ENCODE measurements at places on chromosomes 11 and 22. TPM values are rescaled to one million over a fixed set of nuclear protein-coding genes. Genes with fewer than 3 reads are reported as not detected.

GRCh38 chr11:83159902-83160865 is 3.3 kb downstream of the PCF11 start:
- peak; percentile 46 for DNase-seq

- DNase-seq: peak; percentile 79
Observed at GRCh38 chr11:122162095-122162494, 46.1 kb upstream of the BLID start.

DNA sequence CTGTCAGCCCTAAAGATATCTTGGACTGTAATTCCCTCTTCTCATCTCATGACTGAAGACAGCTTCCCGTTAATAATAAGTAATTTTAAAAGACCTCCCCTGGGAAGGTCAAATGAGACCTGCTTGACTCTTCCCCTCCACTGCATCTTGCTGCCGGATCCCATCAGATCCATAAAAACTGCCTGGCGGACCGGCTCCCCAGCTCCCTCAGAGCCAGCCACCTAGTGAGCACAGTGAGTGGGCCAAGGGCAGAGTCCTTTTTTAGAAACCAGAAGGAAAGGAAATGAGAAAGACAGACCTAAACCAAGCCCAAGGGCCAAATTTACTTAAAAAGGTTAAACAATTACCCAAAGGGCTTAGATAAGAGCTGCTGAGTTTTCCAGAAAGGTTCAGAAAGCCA is 595.3 kb downstream of the OPCML start:
- no peak for DNase-seq

TEAD1 gene
- 78.9 TPM for polyA plus RNA-seq

PRSS23 gene
- 151 TPM for polyA plus RNA-seq

DNA sequence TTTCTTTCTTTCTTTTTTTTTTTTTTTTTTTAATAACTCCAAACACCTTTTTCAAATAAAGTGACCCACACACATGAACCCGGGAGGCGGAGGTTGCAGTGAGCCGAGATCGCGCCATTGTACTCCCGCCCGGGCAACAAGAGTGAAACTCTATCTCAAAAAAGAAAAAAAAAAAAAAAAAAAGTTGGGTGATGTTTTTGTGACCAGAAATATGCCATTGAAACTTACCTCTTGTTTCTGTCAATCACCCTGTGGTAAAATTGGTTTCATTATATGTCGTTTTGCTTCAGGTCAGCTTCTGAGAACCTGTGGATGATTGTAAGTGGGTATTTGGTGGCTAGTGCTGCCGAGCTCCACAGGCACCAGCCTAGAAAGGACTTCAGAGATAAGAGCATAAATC is 238.8 kb downstream of the TBC1D22A start:
- DNase-seq: no peak

- peak; percentile 39 for DNase-seq
Observed at GRCh38 chr11:76609736-76610370, 60.7 kb downstream of the LRRC32 start.

DNA sequence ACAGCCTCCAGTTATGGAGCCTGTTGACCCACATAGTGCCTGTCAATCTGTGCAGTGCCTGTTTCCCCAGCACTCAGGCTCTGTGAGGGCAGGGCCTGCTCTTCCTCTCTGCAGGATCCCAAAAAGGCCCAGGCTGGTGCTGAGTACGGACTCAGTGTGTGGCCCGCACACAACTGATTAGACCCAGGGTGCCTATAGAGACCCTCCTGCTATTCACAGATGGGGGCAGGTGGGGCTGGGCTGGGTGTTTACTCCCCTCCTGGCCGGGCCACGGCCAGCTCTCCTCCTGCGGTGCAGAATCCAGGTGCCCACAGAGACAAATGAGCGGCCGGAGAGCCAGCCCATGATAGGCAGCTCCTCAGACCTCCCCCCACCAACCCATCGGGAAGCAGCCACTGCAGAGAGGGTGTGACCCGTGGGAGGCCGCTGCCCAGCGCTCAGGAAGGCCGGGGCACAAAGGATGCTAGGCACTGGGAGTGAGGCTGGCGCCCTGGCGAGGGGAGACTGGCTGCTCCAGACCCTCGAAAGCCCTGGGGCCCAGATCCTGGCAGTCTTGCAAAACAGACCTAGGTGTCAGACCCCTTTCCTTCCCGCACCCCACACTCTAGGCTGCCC is 239.0 kb downstream of the CTTN start:
- no peak for DNase-seq

- DNase-seq: no peak
Observed at GRCh38 chr11:76243193-76243956, 37.1 kb upstream of the WNT11 start.

DNA sequence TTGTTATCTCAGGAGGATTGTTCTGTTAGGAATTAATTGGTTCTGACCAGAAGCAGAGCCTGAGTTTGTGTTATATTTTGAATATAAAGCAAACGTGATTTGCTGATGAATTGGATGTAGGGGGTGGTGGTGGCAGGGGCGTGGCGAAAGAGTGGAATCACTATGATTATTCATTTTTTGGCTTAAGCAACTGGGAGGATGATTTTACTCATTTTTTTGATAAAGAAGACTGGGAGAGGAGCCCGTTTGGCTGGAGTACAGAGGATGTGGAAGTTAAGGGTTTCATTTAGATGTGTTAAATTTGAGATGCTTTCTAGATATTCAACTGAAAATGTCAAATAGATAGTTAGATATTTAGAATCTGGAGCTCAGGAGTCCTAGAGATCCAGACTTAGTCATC is 83.4 kb upstream of the MYO18B start:
- DNase-seq: no peak

GRCh38 chr11:61679296-61679695 is 895 bp upstream of the DAGLA start:
- DNase-seq: no peak

DNHD1 gene
- 2.6 TPM for polyA plus RNA-seq

OR4A15 gene
- polyA plus RNA-seq: not detected

ANO5 gene
- 0.11 TPM for polyA plus RNA-seq

- DNase-seq: no peak
Observed at GRCh38 chr22:42955087-42955635, 59.8 kb downstream of the PACSIN2 start.
